ENCODE measurements at places on chromosomes 4 and X.

GRCh38 chr4:2865196-2865780 lies 21.6 kb downstream of the ADD1 start:
- DNase-seq = no peak

GRCh38 chr4:15688051-15688450 lies 6.4 kb downstream of the FAM200B start:
- no peak for DNase-seq

DNA sequence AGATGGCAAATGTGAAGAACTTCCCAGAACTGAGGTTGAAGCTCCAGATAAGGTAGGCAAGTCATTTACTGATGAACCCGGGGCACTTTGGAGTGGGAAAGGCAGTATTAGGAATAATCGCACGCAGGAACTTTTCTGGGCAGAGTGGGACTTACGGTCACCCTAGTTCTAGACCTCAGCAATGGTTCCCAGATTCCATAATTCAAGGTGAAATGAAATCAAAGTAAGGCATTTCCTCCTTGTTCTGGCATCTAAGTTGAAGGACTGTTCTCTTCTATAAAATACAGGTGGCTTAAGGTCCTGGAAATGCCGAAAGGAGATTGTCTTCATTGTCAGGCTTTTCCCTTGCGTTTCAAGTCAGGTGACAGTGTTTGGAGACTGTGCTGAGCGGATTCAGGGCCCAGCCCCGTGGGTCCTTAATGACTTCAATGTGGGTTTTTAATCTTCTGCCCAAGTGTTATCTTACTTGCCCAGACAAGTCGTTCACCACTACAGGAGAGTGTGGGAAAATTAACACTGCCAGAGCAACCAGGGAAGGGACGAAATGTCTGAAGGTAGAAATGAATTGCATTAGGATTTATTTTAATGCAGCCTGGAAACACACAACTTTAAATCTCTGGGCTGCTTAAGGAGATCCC lies 52.1 kb upstream of the STOX2 start:
- no peak for DNase-seq

- no peak for DNase-seq
These were observed 197.9 kb downstream of the ANKRD50 start for GRCh38 chr4:124514588-124514987.

GRCh38 chr4:94284889-94285288 lies 57.7 kb downstream of the HPGDS start:
- DNase-seq = no peak

DNA sequence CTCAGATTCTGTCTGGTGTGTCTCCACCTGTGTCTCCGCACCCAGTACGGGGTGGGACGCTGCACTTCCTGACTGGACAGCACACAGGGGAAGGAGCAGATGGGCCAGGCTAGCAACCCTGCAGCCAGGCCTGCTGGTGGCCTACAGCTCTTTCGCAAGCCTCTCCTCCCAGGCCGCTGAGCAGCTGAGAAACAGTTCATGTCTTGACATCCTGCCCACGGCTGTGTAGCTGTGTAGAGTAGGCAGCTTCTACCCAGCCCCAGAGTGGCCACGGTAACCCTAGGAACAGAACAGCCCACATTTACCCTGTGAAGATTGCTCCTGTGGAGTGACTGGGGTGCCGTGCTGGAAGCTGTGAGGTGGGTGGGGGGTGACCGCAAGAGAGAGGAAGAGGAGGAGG lies 38.9 kb downstream of the CCNQ start:
- no peak for DNase-seq

DNA sequence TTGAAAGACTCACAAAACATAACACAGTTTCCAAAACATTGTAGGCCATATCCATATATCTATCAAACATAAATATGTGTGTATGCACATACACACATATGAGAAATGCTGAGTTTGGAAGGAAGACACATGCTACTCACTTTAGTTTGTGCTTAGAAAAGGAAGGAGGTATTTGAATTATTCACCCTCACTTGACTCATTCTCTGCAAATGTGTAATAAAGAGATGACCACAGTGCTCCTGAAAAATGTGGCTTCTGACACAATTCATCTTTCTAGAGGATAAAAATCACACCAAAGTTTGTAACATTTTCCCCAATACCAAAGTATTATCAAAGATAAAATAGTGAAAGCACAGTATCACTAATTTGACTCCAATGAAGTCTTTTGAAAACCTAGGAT lies 950.1 kb downstream of the FAT4 start:
- no peak for DNase-seq

DNA sequence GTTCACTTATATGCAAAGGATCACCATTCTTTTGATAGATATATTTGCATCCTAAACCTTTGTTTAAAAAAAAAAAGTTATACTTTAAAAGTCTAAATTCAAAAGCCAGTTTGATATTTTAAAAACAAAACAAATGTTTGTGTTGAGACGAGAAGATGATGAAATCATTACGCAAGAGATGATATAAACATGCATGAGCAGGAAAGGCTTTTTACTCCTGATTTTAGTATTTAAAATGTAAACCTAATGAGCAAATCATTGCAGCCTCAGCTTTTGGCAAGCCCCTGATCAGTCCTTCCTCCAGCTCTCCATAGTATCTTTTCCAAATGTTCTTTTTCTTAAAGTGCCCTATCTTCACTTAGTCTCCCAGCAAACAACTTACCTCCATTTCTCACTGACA lies 115.6 kb downstream of the ARAP2 start:
- DNase-seq = no peak

GRCh38 chr4:89158884-89159503 lies 47.7 kb downstream of the TIGD2 start:
- DNase-seq = no peak

All from occipital lobe (tissue), 3 donors.